ENCODE measurements at places on chromosomes 16 and 17.

DNA sequence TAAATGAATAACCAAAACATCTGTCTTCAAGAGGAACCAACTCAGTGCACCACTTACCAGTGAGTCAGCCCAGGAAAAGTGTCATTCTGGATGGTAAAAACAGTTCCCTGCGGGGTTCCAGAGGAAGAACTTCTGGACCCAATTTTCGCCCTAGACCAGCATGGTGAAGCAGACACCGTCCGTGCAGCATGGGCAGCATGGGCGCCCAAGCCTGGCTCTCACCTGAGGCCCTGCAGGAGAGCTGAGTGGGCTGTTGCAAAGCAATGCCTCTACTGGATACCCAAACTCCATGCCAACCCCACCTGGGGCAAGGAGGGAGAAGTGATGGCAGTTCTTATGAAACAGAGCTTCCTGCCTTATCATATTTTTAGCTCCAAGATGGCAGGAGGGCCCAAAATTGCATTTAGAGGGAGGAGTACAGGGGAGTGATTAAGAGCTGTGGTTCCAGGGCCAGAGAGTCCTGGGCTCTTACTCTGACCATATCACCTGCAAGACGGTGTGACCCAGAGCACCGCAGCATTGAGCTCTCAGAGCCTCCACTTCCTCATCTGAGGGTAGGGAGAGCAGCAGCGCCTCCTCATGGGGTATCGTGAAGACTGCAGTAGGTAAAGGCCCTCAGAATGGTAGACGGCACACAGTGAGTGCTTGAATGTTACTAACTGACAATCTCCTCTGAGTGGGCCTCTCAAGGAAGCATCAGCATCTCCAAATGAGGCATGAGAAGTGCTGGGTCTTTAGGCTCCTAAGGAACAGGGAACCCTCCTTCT, 16.6 kb upstream of the INPP5K start:
- no peak for DNase-seq

GRCh38 chr16:79365702-79366101, 234.8 kb downstream of the MAF start:
- DNase-seq, result no peak

GRCh38 chr17:36992701-36993100, 43.9 kb downstream of the AATF start:
- DNase-seq, result no peak

- DNase-seq, result no peak
Observed at GRCh38 chr16:29974291-29975133, 844 bp downstream of the TAOK2 start.

DNA sequence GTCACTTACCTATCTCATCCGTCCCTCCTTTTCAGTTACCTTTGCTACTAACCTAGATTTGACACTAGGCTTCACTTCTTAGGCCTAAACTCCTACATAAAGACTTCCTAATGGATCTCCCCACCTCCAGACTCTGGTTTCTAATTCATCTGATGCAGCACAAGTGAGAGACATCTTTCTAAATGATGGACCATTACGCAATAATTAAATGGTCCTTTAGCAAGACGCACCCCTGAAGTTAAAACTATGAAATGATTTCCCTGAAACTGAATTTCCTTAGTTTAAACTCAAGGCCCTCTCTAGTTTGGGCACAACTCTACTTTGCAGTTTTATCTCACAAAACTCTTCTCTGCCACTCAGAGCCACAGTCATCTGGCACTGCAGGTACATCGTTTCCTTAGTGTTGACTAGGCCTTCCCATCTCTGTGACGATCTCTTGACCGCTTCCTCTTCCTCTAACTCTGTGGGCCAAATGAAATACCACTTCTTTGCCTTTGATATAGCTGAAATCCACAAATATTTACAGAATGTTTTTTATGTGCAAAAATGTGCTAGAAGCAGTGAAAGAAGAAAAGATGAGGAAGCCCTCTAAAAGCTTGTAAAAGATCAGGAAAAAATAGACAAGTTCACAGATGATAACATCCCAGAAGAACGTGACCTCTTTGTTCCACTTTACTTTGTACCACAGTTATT, 3.3 kb downstream of the SYNRG start:
- DNase-seq, result peak; percentile 32

- DNase-seq, result no peak
Observed at GRCh38 chr17:75238684-75239191, 22.7 kb downstream of the GGA3 start.

DNA sequence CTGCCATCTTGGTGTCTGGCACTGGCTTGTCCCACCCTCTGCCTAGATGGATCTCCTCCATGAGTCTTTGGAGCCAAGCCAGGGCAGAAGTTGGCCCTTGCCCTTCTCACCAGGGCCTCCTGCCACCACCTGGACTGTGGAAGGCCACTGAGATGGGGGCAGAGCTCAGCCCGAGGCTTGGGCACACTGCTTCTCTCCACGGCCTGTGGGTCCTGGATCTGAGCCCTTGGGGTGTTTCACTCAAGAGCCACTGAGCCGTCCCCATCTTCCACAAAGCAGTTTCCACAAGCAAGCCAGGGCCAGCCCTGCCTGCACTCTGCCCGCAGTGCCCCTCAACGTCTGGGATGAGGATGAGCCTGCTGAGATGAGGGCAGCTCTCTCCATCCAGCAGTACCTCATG, 16.7 kb upstream of the CD300A start:
- DNase-seq, result no peak

DNA sequence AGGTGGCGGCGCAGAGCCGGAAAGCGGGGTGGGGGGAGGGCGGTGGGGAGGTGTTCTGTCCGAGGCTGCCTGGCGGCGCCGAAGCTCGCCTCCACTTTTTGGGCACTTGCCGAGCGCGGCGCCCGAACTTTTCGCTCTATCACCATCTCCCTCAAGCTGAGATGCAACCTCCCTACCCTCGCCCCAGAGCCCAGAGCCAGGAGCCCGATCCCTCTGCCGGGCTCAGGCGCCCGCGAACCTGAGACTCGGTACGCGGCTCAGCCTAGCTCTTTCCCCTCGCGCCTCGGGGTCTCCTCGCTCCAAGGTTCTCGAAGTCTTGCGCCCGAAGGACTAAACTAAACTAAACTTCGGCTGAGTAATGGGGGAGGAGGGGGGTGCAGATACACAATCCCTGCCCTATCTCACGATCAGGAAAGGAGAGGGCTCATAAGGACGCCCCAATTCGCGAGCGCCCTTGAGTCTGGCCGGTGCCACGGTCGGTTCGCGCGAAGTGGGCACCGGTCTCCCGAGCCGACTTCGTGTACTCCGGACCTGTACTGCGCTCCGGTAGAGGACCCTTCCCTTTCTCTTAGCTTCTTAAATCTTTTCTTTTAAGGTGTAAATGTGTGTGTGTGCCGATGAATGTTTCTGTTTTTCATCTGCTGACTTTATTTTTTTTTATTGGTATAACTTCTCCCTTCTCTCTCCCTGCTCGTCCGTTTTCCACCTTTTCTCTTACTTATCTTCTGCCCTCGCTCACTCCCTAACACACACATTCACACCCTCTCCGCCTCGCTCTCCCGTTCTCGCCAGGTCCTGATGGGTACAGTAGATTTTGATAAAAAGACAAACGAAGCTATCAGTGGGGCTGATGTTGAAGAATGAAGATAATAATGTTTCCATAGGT, 1.9 kb upstream of the SALL1 start:
- DNase-seq, result no peak

DNA sequence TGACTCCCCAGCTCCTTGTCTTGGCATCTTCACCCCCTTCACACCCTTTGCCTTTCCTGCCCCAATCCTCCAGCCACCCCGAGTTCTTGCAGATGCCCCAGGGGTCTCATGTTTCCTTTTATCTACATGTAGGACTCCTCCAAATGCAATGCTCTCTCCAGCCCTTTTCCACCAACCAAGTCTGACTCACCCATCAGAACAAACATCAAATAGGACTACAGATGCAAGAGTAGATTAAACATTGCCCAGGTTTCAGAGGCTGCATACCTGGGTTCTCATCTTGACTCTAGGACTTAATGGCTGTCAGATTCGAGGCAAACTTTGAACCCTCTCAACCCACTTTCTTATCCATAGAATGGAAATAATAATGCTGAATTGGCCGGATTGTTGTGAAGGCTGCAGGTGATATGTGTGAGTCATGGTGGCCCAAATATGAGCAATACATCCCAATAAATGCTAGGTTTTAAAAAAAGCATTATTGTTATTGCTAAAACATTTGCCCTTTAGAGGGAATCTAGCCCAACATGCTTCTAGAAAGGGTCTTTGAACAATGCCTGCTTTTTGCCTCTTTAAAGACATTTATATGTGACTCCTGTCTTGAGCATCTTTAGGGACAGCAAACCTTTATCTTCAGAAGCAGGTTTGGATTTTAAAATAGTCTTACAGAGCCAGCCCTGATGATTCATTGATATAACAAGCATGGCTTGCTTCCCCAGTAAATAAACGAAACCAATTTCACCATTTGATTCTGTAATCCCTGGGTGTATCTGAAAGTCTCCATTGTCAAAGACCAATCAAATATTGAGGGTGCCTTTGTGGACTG, 310.1 kb downstream of the FOXL1 start:
- no peak for DNase-seq

- no peak for DNase-seq
Observed at GRCh38 chr16:24986512-24987303, 28.5 kb downstream of the ARHGAP17 start.

DNA sequence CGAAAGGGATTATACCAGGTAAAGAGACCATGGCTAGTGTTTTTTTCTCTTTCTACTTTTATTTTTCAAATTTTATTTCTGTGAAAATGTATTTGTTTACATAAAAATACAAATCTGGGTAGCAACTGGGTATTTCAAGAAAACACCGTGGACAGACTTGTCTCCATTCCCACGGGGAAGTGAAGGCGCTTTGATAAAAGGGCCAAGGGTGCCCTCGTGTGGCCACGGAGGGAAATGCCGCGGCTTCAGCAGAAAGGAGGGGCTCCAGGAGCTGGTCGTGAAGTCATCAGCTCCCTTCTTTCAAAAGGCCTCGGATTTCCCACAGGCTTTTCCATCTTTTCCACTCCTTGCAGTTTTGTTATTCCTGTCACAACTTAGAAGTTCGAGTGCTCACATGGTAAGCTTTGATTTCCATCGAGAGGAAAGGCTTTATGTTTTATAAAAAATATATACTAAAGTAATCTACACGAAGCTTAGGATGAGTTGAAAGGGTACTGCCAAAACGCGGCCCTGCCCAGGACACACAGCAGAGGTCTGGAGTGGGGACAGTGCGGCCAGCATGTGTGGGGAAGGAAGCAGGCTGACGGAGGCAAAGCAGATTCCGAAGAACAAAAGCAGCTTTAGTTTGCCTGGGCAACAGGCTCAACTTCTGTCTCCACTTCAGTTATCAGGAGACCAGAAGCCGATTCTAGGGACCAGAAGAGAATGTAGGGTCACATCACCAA, 15.3 kb upstream of the MNT start:
- peak; percentile 69 for DNase-seq

- DNase-seq, result no peak
Observed at GRCh38 chr17:64739316-64740058, 77.4 kb upstream of the SMURF2 start.

- no peak for DNase-seq
Observed at GRCh38 chr17:13544292-13544691, 57.4 kb downstream of the HS3ST3A1 start.

- DNase-seq, result no peak
Observed at GRCh38 chr17:66445229-66445628, 142.8 kb downstream of the PRKCA start.

DNA sequence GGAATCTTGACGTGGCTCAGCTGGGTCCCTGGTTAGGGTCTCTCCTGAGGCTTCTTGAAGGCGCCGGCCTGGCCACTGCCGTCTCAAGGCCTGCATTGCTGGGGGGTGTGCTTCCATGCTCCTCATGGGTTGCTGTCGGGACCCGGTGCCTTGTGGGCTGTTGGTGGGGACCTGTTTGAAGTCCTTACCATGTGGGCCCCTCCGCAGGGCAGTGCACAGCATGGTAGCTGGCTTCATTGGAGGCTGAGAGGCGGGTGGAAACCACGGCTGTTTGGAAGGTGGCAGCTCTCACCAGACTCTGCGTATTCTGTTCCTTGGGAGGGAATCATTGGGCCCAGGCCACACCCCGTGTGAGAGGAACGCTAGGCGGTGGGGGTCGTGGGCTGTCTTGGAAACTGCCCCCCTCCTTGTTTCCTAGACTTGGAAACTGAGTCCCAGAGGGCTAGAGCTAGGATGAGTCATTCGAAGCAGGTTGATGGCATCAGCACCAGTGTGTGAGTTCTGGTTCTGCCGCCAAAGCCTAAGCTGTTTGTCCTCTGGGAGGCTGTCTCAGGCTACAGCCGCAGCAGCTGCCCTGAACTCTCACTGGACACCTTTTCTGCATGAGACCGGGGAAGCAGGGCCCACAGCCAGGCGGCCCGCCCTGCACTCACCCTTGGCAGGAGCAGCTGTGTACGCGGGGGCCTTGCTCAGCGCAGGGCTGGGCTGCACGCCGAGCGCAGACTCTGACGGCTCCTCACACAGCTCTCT, 35.2 kb downstream of the ZNF750 start:
- no peak for DNase-seq

- DNase-seq, result no peak
Observed at GRCh38 chr16:89506113-89506504, 2.1 kb upstream of the SPG7 start.

DNA sequence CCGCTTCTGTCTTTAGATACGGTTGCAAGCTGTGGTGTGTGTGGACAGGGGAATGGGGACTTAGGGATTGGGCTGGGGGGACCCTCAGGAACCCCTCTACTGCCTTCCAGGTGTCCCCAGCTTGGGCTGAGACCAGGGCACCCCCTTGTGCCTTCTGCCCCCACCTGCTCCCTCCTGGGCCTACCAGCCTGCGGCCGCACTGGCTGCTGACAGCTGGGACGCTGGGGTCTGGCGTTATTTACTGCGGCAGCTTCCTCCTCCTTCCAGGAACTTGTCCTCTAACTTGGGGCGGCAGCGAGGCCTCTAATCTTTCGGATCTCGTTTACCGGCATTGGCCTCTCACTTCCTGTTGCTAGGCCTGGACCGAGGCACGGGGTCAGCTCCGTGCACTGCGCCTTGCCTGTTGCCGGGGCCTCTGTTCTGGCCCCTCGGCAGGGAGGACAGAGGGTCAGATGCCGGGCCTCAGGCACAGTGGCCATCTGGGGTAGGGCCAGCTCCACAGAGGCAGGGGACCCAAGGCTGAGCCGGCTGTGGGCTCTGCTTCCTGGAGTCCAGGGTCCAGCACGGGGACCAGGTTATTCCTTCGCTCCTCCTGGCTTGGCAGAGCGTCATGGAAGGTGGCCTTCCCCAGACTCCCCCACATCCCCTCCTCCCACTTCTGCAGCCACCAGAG, 31.8 kb downstream of the TMEM235 start:
- DNase-seq, result no peak

DNA sequence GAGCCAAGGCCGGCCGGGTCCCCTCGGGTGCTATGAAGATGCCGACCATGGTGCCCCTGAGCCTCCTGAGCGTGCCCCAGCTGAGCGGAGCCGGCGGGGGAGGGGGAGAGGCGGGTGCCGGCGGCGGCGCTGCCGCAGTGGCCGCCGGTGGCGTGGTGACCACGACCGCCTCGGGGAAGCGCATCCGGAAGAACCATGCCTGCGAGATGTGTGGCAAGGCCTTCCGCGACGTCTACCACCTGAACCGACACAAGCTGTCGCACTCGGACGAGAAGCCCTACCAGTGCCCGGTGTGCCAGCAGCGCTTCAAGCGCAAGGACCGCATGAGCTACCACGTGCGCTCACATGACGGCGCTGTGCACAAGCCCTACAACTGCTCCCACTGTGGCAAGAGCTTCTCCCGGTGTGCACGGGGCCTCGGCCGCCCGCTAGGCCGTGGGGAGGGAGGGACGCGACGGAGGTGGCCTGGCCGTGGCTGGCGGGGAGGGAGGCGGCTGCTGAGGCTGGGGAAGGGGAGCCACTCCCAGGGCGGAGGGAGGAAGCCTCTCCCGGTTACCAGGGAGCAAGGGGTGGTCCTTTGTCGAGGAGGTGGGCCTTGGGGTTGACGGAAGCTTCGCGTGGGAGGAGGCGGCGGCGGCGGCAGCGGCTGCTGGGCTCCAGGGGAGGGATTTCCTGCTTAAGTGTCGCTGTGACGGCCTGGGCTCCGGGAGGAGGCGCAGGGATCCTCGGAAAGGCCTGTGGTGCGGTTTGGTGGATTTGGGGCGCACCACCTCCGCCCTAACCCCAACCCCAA, 1.3 kb downstream of the MAZ start:
- DNase-seq, result peak; percentile 88
